ENCODE measurements at places on chromosomes 3 and 15. TPM values are rescaled to one million over a fixed set of nuclear protein-coding genes. Genes with fewer than 3 reads are reported as not detected.
A peak's percentile ranks its signal among the peaks of the same experiment; 100 is the strongest.

DNA sequence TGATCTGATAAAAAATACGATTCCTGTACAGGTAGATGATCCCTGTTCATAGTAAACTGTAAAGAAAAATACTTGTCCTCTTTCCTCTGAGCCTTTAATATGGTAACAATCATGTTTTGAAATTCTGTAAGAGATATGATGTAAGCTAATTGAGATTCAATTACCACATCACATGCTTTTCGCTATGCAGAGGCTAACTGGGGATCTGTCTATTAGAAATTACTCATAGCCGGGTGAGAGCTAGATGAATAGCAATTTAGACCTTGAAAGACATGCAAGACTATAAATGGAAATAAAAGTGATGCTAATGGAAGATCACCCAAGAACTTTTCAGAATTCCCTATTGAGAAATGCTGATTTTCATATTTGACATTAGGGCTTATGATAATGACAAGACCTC, 579.9 kb upstream of the ZNF717 start:
- H3K27me3 ChIP-seq = no peaks in the 10 kb centered on the region
- DNase-seq = no peak
- no peak overlapping the region for H3K4me3 ChIP-seq
- no peaks in the 10 kb centered on the region for H3K36me3 ChIP-seq
- H3K4me1 ChIP-seq = no peaks in the 10 kb centered on the region

GRCh38 chr3:136068708-136069107, 103.2 kb downstream of the PPP2R3A start:
- H3K27ac ChIP-seq = peak overlapping the region; percentile 88
- H3K36me3 ChIP-seq = no peaks in the 10 kb centered on the region
- peaks cover 19% of the 10 kb centered on the region for H3K4me1 ChIP-seq
- DNase-seq = no peak
- no peak overlapping the region for H3K4me3 ChIP-seq

GRCh38 chr3:11820531-11821041, 26.1 kb downstream of the TAMM41 start:
- H3K27ac ChIP-seq = no peak overlapping the region
- H3K4me1 ChIP-seq = peaks cover 16% of the 10 kb centered on the region
- DNase-seq = no peak
- H3K36me3 ChIP-seq = no peaks in the 10 kb centered on the region
- no peaks in the 10 kb centered on the region for H3K27me3 ChIP-seq
- H3K4me3 ChIP-seq = no peak overlapping the region

The TXNRD3 gene
- total RNA-seq = 8.1 TPM

The TMEM44 gene
- 2.6 TPM for total RNA-seq

GRCh38 chr3:170766253-170766652, 103.7 kb downstream of the RPL22L1 start:
- DNase-seq = no peak
- no peak overlapping the region for H3K4me3 ChIP-seq
- no peak overlapping the region for H3K27ac ChIP-seq
- H3K36me3 ChIP-seq = no peaks in the 10 kb centered on the region
- H3K4me1 ChIP-seq = no peaks in the 10 kb centered on the region
- no peaks in the 10 kb centered on the region for H3K27me3 ChIP-seq

Data from psoas muscle (tissue), 8 donors.